Right lobe of liver (tissue), 6 donors: ENCODE measurements at places on chromosomes 6 and 20. TPM values are rescaled to one million over a fixed set of nuclear protein-coding genes. Genes with fewer than 3 reads are reported as not detected.

GRCh38 chr6:3607171-3607570, 144.3 kb downstream of the PXDC1 start:
- no peaks in the 10 kb centered on the region for H3K4me1 ChIP-seq
- H3K27ac ChIP-seq, result no peak overlapping the region
- no peaks in the 10 kb centered on the region for H3K27me3 ChIP-seq
- H3K36me3 ChIP-seq, result no peaks in the 10 kb centered on the region

DNA sequence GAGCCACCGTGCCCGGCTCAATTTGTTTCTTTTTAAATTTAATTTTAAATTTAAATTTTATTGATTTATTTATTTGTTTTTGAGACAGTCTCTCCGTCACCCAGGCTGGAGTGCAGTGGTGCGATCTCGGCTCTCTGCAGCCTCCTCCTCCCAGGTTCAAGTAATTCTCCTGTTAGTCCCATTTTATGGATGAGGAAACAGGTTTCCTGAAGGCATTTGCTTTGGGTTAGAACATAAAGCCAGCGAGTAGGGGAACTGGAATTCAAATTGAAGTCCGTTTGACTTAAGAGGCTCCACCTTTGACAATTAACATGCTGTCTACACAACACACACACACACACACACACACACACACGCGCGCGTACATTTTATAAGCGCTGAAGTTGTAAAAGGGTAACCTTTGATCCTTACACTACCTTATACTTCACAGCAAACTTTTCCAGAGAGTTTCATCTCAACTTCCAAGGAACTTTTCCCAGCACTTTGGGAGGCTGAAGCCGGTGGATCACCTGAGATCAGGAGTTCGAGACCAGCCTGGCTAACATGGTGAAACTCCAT, 232.0 kb downstream of the BCAS1 start:
- no peaks in the 10 kb centered on the region for H3K36me3 ChIP-seq
- H3K27me3 ChIP-seq, result no peaks in the 10 kb centered on the region
- H3K27ac ChIP-seq, result no peak overlapping the region
- H3K4me1 ChIP-seq, result no peaks in the 10 kb centered on the region
- no peak overlapping the region for H3K4me3 ChIP-seq

DNA sequence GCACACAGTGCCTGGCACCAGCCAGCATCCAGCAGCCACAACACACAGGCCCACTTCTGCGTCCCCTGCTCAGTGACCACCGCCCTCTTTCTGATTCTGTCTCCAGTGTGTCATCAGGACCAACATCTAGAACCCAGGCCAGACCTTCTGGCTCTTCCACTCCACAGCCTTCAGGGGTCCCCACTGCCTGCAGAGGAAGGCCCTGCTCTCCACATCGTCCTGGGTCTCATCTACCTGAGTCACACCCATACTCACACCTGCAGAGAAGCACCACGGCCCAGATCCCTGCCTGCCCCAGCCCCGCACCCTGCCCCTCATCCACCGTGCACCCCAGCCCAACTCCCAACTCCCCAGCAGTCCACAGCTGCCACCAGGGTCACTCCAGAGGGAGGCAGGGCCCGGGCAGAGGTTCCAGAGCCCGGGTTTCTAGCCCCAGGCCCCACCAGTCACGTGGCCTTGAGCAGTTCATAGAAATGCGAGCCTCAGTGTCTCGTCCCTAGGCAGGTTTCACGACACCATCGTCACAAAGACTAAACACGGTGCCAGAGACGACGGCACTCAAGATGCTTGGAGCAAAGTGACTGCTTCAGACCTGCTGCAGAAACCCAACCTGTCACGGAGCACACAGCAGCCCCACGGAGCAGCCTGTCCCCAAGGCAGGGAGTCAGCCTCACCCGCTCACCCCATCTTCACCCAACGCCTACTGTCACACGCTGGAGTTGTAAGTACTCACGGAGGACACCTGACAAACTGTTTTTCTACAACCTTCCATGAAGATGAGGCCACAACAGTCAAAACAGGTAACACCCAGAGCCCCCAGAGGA, 16.1 kb downstream of the TAF4 start:
- no peak overlapping the region for H3K4me3 ChIP-seq
- H3K4me1 ChIP-seq, result peaks cover 10% of the 10 kb centered on the region
- DNase-seq, result no peak
- H3K27me3 ChIP-seq, result no peaks in the 10 kb centered on the region

DNA sequence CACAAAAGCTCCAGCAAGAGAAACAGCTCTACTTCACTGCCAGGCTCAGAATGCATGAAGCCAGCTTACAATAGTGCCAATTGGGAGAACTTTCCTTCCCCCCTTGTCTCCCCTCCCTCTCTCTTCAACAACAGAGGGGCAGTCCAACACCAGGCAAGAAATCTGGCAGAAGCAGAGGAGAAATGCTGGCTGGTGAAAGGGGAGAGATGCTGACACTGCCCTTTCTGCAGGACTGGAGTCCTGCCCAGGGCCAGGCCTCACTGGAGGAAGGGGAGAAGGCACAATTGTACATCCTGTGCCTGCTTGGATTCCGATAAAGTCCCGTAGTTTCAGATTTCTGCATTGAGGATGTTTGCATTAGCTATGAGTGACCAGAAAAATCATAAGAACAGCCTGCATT, 148.6 kb downstream of the LRRC1 start:
- no peak overlapping the region for H3K4me3 ChIP-seq
- no peaks in the 10 kb centered on the region for H3K36me3 ChIP-seq
- H3K27me3 ChIP-seq, result no peaks in the 10 kb centered on the region
- DNase-seq, result no peak
- H3K27ac ChIP-seq, result no peak overlapping the region
- no peaks in the 10 kb centered on the region for H3K4me1 ChIP-seq

- no peak for DNase-seq
- H3K4me1 ChIP-seq, result no peaks in the 10 kb centered on the region
- no peaks in the 10 kb centered on the region for H3K36me3 ChIP-seq
- no peaks in the 10 kb centered on the region for H3K27me3 ChIP-seq
- no peak within 1 kb of the TSS for H3K27ac ChIP-seq
- no peak within 1 kb of the TSS for H3K4me3 ChIP-seq
Observed at GRCh38 chr6:32406857-32407256, at the start of gene BTNL2. Gene BTNL2, minus strand, starts transcription at chr6:32407181. Its CDS starts 58 bp downstream, at chr6:32407123.

GRCh38 chr6:81487489-81487888, 265.0 kb downstream of the TENT5A start:
- no peak overlapping the region for H3K27ac ChIP-seq
- no peak overlapping the region for H3K4me3 ChIP-seq
- no peaks in the 10 kb centered on the region for H3K27me3 ChIP-seq

DNA sequence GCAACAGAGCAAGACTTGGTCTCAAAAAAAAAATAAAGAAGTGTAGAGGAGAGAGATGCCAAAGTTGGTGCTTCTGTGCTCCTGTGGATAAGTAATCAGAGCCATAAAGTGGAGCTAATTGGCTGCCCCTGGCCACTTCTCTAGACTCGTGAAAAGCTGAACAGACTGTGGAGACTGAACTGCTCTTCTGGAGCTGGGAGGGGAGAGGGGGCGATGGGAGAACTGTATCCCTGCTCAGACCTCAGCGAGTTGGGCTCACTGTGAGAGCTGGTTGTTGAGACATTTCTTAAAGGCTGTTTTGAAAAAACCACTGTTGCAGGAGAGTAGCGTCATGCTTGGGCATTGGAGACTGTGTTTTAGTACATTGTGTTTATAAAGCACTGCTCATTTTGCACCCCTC, 125.7 kb downstream of the TCP11 start:
- no peak overlapping the region for H3K27ac ChIP-seq
- H3K36me3 ChIP-seq, result no peaks in the 10 kb centered on the region
- no peak for DNase-seq
- no peaks in the 10 kb centered on the region for H3K27me3 ChIP-seq

DNA sequence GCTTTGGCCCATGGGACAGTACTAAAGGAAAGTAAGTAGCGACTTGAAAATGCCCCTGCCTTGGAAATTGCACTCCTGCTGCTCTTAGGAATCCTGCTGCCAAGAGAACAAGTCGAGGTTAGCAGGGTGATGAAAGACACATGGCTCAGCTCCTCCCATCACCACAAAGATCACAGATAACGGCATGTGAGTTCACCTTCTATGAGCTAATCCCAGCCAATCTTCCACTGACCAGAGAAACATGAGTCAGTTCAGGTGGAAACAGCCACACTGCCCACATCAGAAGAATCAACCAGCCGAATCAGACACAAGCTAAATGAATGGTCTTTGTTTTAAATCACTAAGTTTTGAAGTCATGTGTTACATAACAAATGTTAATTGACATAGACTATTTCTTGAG, 106.3 kb downstream of the PRKN start:
- DNase-seq, result peak; percentile 25
- H3K4me3 ChIP-seq, result no peak overlapping the region
- H3K4me1 ChIP-seq, result no peaks in the 10 kb centered on the region

DNA sequence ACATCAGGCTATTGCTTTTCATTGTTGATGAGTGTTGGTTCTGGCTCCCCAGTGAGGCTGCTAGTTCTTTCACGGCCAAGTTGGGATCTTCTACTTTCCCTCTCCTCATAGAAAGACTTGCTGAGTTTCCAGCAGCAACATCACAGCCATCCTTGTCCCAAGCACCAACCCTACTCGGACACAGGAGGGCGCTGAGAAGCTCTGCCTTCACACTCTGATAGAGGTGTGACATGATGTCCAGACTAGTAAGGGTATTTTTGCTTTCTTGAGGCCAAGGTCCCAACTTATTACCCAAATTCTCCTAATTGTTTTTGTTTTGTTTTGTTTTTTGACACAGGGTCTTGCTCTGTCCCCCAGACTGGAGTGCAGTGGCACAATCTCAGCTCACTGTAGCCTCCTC, 3.0 kb upstream of the GCM1 start:
- no peaks in the 10 kb centered on the region for H3K27me3 ChIP-seq
- H3K4me3 ChIP-seq, result no peak overlapping the region
- H3K36me3 ChIP-seq, result no peaks in the 10 kb centered on the region
- no peaks in the 10 kb centered on the region for H3K4me1 ChIP-seq
- DNase-seq, result no peak
- no peak overlapping the region for H3K27ac ChIP-seq

DNA sequence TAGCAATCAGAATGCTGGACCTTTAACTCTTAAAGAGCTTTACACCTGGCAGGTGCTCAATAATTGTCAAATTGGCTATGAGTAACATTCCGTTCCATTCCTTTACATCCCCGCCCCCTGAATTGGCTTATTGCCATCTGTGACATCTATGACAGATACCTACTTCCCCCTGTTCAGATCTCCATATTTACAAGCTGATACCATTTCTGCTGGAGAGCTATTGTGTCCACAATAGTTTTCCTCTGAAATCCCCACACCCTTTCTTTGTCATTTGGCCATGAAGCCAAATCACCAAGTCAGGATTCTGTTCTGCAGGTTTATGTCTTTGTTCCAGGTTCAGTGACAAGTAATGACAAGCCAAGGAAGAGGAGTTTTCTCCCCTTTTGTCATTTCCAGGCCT, 3.2 kb downstream of the CDH26 start:
- no peak overlapping the region for H3K4me3 ChIP-seq
- no peak overlapping the region for H3K27ac ChIP-seq
- DNase-seq, result no peak
- no peaks in the 10 kb centered on the region for H3K27me3 ChIP-seq

GRCh38 chr20:9403448-9403847, 110.9 kb upstream of the LAMP5 start:
- H3K4me3 ChIP-seq, result no peak overlapping the region
- H3K27ac ChIP-seq, result no peak overlapping the region
- H3K36me3 ChIP-seq, result no peaks in the 10 kb centered on the region
- no peak for DNase-seq
- no peaks in the 10 kb centered on the region for H3K27me3 ChIP-seq

- DNase-seq, result no peak
- no peaks in the 10 kb centered on the region for H3K36me3 ChIP-seq
- H3K4me1 ChIP-seq, result no peaks in the 10 kb centered on the region
- H3K4me3 ChIP-seq, result no peak overlapping the region
- H3K27me3 ChIP-seq, result no peaks in the 10 kb centered on the region
- H3K27ac ChIP-seq, result no peak overlapping the region
Observed at GRCh38 chr6:34917626-34918285, 28.7 kb downstream of the ANKS1A start.

DNA sequence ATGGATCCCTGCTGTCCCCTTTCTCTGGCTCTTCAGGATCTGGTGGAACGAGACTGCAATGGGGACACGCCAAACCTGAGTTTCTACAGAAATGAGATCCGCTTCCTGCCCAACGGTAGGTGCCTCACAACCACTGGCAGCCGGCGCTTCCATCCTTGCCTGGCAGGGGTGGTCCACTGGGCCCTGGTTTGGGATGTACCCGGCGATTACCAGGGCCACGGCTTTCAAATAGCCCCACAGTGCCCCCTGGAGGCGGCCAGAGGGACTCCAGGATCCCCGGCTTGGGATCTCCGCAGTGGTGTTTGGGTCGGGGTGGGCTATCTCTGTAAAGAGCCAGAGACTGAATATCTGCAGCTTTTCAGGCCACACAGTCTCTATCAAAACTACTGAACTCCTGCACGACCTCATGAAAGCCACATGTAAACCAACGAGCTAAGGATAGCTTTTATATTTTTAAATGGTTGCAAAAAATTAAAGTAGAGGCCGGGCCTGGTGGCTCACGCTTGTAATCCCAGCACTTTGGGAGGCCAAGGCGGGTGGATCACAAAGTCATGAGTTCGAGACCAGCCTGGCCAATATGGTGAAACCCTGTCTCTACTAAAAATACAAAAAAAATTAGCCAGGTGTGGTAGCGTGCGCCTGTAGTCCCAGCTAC, 3.7 kb downstream of the OGFR start:
- H3K27ac ChIP-seq, result no peak overlapping the region
- peaks cover 55% of the 10 kb centered on the region for H3K36me3 ChIP-seq
- DNase-seq, result peak; percentile 76
- no peaks in the 10 kb centered on the region for H3K27me3 ChIP-seq
- peaks cover 18% of the 10 kb centered on the region for H3K4me1 ChIP-seq

DNA sequence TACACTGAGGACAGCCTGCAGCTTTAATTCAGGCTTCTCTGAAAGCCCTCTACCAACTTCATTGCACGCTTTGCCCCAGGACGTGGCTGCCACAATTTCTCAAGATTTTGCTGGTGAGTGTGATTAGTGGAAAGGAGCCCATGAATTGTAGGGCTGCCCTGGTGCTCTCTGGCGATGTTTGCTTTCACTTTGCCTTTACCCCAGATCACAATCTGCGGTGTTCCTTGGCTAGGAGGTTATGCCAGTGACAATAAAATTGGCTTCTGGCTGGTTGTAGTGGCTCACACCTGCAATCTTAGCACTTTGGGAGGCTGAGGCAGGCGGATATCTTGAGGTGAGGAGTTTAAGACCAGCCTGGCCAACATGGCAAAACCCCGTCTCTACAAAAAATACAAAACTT, 139.3 kb downstream of the FOXC1 start:
- H3K4me1 ChIP-seq, result no peaks in the 10 kb centered on the region
- no peak overlapping the region for H3K27ac ChIP-seq
- no peak overlapping the region for H3K4me3 ChIP-seq
- H3K27me3 ChIP-seq, result no peaks in the 10 kb centered on the region

- no peak overlapping the region for H3K27ac ChIP-seq
- no peaks in the 10 kb centered on the region for H3K36me3 ChIP-seq
- DNase-seq, result no peak
- H3K4me1 ChIP-seq, result no peaks in the 10 kb centered on the region
Observed at GRCh38 chr6:103284835-103285234, 1574.9 kb downstream of the HACE1 start.

- no peaks in the 10 kb centered on the region for H3K4me1 ChIP-seq
- H3K36me3 ChIP-seq, result no peaks in the 10 kb centered on the region
- no peak for DNase-seq
- H3K4me3 ChIP-seq, result no peak overlapping the region
- no peaks in the 10 kb centered on the region for H3K27me3 ChIP-seq
- H3K27ac ChIP-seq, result no peak overlapping the region
Observed at GRCh38 chr6:41531591-41532582, 14.3 kb upstream of the FOXP4 start.

Gene EIF6
- total RNA-seq, result 81.2 TPM

Gene FAM229B
- total RNA-seq, result 8.2 TPM

Gene DEF6
- 1.5 TPM for total RNA-seq

Gene CLPSL1
- not detected for total RNA-seq

Gene PLAGL2
- 2.6 TPM for total RNA-seq

Gene PAQR8
- 0.29 TPM for total RNA-seq

Gene MICAL1
- 1.4 TPM for total RNA-seq
